IMR-90 (cell line): ENCODE measurements at places on chromosomes 12 and 14. TPM values are rescaled to one million over a fixed set of nuclear protein-coding genes. Genes with fewer than 3 reads are reported as not detected.

Gene KERA
- not detected in 2 replicates for total RNA-seq

Gene CD27
- total RNA-seq: not detected in 2 replicates

Gene MYO1A
- under 0.01 TPM in 1 of 2 replicates, not detected in the other for total RNA-seq

Gene HCAR1
- total RNA-seq: under 0.01 TPM in 1 of 2 replicates, not detected in the other

Gene AICDA
- not detected in 2 replicates for total RNA-seq
